ENCODE measurements at places on chromosomes 12 and 14.

DNA sequence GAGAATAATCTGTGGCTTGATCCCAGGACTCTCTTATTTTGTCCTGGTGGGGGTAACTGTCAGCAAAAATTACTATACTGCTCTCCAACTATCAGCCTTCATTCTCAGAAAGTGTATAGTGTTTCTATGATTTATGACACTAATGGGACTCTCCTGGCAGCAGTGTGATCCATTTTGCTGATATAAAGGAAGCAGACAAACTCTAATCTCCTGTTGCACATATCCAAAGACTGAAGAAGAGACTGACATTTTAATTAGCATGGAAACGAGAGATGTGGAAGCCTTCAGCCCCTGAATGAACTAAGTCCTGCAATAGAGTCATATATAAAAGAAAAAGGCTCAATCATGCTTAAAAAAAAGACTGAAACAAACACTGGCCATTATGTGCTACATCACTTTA is 127.8 kb upstream of the SSTR1 start:
- no peak for DNase-seq

- DNase-seq, result no peak
Measured at GRCh38 chr12:9756170-9756569, 4.5 kb downstream of the CD69 start.

GRCh38 chr14:96486705-96487104 is 15.5 kb upstream of the PAPOLA start:
- no peak for DNase-seq

DNA sequence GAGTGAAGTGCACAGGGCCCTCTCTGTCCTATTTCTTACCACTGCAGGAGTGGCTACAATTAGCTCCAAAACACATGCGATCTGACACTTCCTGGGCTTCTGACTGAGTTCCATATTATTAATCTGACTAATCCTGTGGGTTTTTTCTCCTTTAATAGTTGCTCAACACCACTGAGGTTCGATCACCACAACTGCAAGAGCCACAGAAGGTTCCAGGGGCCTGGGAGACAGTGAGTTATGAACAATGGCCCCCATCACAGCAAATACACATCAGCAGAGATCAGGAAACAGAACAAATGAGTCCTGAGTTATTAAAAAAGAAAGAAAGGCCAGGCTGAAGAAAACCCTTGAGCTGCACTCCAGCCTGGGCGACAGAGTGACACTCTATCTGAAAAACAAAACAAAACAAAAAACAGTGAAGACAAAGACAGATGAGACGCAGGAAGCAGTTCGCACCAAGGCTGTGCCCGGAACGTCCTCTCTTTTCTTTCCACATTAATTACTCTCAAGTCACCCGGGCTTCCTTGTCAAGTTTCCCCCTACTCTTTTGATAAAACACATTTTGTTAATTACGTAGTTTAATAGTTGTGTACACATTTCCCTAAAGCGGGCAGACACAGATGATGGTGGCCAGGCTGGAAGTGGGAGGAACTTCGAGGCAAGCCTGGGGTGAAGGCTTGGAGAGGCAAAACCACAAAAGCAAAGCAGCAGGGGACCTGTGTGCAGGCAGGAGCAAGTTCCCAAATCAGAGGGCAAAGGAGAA is 42.7 kb downstream of the CDC42BPB start:
- DNase-seq, result peak; percentile 68

- no peak for DNase-seq
Measured at GRCh38 chr12:101230547-101230946, 20.5 kb upstream of the SLC5A8 start.

DNA sequence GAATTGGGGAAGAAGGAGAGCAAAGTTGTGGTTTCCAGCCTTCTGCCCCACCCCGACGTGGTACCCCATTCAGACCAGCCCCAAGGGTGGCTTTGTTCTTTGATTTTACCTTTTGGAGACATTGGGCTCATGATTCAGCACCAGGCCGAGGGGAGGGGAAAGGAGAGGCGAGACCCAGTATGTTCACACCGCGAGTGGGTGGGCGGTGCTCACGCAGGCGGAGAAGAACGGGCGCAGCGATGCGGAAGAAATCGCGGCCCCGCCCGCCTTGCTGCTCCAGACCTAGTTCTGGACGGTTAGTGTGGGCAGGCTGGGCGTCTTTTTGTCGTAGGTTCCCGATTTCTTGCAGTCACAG is 963 bp downstream of the ATL1 start:
- DNase-seq, result peak; percentile 92

GRCh38 chr12:56572288-56572687 is 50.7 kb downstream of the RBMS2 start:
- no peak for DNase-seq

- DNase-seq, result no peak
Measured at GRCh38 chr14:83992857-83993256, 1537.1 kb upstream of the FLRT2 start.

DNA sequence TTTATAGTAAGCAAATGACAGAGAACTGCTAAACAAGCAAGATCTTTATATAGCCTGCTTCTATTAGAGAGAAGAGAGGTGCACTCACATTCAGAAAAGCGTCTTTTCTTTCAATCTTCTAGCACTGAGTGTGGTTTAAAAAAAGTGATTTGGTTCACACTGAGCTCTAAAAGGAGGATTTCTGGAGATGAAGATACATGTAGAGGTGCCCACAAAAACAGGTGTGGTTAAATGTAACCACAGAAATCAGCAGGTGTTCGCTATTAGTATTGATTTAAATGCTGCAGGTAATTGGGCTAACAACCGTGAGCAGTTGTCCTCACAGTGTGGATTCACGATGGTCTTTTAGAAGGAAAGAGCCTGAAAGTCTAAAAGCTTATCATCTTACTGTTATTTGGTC is 10.7 kb downstream of the PKP2 start:
- DNase-seq, result no peak

DNA sequence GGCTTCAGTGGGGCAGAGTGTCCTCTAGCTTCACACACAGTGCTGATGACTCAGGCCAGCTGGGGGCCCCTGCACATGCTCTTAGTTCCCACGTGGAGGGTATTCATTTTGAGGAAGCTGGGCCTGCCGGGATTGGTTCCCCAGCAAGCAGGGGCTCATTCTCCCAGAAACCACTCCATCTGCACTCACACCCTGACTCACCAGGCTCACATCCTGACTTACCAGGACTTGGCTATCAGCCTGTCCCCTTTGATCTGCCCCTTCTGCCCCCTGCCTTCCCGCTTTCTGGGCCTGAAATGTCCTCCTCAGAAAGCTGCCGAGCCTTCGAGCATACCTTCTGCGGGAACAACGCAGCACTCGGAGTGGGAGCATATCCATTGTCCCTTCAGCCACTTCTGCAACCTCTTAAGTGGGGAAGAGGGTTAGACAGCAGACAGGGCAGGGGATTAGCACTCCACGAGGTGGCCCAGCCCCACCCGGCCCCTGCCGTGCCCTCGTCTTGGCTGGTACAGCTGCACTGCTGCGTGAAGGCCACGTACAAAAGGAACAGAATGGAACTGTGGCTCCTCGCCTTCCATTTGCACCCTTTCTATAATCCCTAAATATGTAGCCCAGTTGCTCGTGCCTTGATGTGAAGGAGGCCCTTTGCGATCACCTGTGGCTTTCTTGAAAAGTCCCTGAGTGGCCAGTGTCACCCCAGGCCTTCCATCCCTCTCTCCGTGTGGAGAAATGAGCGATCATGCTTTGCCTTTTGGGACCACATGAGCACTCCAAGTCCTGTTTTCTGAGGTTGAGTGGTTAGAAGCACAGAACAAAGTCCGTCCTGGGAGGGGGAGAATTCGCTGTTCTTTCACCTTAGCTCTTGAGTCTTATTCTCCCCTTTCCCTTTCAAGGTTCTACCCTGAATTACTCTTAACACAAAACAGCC is 26.1 kb downstream of the TPCN1 start:
- DNase-seq, result peak; percentile 86

DNA sequence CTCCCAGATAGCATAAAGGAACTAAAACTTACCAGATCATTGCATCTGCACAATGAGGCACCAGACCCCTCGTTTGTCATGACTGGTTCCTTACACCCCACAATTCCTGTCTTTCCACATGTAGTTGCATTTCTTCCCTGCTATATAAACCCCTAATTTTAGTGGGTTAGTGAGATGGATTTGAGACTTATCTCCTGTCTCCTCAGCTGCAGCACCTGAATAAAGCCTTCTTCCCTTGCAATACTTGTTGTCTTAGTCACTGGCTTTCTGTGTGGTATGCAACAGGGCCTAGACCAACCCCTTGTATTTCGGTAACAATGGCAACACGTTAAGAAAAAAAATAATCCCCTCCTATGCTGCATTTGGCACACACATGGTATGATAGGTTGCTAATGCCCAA is 13.0 kb downstream of the NUP37 start:
- DNase-seq, result no peak

GRCh38 chr12:122944605-122945592 is 21.4 kb downstream of the ABCB9 start:
- peak; percentile 44 for DNase-seq

DNA sequence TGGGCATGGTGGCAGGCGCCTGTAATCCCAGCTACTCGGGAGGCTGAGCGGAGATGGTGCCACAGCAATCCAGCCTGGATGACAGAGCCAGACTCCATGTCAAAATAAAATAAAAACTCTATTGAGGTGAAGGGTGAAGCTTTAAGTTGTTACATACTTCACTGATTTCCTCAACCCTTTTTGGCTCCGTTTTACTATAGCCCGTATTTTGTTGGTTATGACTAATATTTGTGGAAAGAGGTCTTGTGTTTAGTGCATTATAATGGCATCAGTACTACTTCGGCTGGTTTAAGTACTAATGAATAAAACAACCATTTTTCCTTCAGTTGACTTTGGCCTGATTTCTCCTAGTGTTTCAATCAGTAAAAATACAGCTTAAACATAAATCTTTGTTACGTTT is 27.0 kb upstream of the SLC2A14 start:
- no peak for DNase-seq

- no peak for DNase-seq
Measured at GRCh38 chr14:74949191-74949601, 6.2 kb downstream of the PGF start.

DNA sequence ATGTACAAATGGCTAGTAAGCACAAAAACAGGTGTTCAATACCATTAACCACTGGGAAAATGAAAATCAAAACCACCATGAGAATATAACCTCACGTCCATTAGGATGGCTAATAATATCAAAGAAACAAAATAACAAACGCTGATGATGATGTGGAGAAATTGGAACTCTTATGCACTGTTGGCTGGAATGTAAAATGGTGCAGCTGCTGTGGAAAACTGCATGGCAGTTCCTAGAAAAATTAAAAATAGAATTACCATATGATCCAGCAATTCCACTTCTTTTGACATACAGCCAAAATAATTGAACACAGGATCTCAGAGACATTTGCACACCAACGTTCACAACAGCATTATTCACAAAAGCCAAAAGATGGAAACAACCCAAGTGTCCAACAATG is 51.5 kb downstream of the TMPRSS12 start:
- no peak for DNase-seq

GRCh38 chr12:68203460-68203875 is 22.1 kb downstream of the IL26 start:
- DNase-seq, result no peak

DNA sequence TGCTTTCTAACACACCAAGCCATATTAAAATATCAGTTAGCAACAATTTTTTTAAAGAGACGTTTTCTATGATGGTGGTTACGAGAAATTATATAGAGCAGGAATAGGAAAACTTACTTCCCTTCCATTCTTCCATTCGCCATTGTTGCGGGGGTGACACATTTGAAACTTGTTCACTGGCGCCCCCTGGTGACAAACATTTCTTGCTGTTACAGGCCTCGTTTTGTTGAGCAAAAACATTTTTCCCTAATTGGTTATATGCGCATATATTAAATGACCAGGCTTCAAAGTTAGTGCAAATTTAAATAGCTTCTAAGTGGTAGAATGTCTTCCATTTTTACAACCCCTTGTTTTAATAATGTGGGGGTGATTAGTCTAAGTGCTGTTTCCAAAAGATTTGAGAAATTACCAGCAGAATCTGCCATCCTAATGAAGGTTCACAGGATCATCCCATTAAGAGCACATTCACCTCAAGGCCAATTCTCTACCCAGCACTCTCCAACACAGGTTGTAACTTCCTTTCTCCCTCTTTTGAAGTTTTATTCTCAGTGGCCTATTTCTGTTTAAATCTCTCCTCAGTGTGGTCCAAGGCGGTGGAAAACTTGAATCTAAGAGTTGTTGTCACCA is 1124.7 kb downstream of the FLRT2 start:
- DNase-seq, result peak; percentile 76

DNA sequence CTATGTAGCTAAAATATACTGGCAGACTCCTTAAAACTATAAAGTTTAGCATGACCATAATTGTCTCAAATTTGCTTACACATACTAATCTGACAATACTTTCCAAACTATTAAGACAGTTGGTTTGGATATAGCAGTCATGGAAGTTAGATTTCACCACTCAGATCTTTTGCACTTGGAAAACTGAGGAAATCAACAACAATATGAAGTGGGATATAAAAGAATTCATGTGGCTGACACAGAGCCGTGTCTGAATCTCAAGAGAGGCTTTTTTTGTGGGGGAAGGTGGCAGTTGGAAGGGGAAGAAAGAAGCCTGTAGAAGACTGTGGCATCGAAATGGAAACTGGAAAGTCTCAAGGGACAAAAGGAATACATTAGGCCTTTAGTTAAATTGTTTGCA is 166.6 kb upstream of the FLRT2 start:
- no peak for DNase-seq

DNA sequence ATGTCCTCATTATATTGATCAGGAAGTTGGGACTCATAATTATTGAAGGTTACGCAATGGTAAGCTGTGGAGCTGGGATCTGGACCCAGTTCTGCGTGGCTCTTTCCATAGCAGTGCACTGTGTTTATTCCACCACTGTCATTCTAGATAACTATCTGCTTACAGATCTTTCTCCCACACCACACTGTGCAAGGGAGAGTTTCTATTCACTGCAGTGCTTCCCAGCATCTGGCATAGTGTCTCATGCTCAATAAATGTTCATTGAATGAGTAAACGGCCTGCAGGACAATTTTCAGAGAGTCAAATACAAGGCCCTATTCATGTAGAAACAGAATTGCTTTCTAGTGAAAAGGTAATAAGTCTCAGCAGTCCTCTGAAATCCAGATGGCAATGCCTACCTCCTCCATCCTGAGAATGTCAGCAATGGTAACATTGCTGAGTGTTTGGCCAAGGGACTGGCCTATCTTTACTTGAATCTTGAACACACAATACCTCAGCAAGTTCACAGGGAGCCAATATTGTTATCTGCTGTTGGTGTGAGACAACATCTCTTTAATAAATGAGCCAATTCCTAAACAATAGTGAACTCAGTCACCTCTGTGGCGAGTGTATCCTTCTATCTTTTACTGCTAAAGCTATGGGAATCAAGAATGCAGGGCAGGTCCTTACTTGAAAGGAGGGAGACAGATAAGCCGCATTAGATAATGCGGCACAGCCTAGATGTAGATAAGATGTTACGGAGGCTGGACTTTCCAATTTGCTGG is 332.4 kb upstream of the PRICKLE1 start:
- no peak for DNase-seq

GRCh38 chr12:106108185-106108835 is 30.4 kb downstream of the NUAK1 start:
- DNase-seq, result no peak

GRCh38 chr14:69260190-69260860 is 367 bp downstream of the GALNT16 start:
- no peak for DNase-seq

All from suppressor macrophage (primary cell).